ENCODE measurements at places on chromosomes 5 and 9.

DNA sequence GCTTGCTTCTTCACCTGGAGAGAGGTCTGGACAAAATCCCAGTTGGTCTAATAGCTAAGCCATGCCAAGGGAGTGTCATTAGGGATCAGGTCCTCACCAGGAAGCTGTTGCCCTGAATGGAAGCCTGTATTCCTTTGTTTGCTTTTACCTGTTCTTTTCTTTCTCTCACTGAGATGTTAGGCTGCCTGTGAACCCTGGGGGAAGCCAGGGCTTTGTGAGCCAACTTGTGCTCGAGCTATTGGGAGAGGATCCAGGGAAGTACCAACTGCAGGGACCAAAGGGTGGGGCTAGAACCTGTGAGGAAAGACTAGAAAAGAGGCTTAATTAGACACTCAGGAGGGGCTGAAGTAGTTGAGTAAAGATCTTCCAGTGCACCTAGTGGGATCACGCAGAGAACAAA is 451.2 kb upstream of the TLE4 start:
- DNase-seq: no peak

- DNase-seq: no peak
These were observed 4.5 kb downstream of the ZNF608 start for GRCh38 chr5:124741711-124742496.

GRCh38 chr9:20980832-20981455 is 50.5 kb downstream of the HACD4 start:
- no peak for DNase-seq

- no peak for DNase-seq
These were observed 550.8 kb downstream of the CDH9 start for GRCh38 chr5:26487553-26487952.

DNA sequence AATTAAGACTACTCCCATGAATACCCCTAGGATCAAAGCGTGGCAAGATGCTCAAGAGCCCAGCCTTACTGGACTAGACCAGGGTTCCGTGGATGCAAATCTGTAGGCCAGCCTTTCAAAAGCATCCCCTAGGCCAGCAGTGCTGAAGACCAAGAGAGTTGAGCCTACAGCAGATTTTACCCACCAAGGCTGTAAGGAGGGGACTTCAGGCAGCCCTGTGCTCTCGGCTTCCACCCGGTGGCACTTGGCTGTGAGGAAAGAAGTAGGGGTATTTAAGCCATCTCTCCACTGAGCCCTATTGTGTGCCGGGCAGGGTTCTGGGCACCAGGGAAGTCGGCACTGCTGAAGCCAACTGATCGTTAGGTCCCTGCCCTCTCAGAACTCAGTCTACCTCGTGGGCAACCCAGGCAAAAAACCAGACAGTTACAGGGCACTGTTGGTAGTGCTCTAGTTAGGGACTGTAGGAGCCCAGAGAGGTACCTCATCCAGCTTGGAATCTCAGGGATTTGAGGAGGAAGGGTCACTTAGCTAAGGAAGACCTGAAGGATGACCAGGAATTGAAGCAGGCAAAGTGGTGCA is 25.5 kb downstream of the TCF7 start:
- DNase-seq: no peak

- DNase-seq: no peak
These were observed 23.2 kb upstream of the TMEM250 start for GRCh38 chr9:136141682-136142413.

DNA sequence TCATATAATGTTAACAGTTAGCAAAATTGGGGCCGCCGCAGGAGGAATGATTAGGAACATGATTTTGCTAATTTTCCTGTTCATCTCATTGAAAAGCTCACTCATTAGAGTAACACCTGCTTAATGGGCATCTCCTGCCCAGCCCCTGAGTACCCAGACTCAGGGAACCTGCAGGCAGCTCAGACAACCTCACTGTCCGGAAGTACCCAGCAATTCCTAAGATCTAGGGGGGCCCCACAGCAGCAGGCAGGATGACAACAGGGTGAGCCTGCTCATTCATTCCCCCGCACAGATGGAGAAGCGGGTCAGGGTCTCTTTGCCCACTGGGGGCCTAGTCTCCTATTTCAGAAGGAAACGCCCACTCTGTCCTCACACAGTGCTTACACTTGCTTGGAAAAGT is 12.6 kb downstream of the FAM78A start:
- no peak for DNase-seq

- DNase-seq: no peak
These were observed 289.5 kb upstream of the IL12B start for GRCh38 chr5:159619826-159620225.

DNA sequence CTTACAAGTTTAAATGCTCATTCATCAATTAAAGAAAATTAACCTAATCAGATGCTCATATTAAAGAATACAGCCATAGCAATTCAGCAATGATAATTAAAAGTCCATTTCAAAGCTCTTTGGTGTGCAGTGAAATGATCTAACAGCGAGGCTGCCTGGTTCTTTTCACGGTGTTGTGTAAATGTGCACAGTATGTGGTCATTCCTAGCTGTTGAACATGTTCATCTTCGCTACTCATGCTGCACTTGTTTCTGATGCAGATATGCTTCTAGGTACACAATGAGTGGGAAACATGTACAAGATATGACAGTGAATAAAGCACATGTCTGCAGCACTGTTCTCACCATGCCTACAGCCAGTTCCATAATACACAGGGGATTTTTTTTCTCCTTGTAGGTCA is 163.5 kb downstream of the NR2F1-AS1 start:
- DNase-seq: no peak

- no peak for DNase-seq
These were observed 105.5 kb upstream of the SPATA31C2 start for GRCh38 chr9:88243736-88244135.

DNA sequence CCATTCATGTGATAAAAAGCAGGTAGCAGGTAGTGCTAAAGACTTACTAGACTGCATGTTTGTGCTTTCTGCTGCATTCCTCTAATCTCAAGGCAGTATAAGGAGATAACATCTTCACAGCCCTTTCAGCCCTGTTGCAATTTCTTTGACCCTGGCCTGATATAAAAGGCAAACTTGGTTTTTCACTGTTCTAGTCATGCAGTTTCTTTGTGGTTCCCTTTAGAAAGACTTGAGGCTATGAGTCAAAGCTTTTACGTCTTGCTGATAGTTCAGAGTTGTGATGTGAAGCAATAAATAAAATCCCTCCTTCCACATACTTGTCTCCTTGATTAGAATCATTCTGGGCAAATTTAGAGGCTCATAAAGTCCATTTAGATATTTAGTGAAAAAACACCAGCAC is 88.6 kb upstream of the CDKN2B start:
- DNase-seq: no peak

DNA sequence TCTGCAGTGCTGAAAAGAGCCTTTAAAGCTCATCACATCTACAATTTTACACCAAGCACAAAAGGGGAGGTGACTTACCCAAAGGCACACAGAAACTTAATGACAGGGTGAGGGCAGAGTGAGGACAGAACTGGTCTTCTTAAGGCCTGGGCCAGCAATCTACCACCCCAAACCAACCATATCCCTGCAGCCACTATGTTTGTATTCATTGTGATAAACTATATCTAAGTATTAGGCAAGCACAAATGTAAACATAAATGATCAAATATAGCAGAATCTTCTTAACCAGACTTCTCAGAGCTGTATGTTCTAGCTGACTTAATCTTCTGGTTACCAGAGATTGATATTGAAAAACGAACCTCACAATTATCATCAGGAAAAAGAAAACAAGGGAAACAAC is 47.9 kb upstream of the RNF38 start:
- DNase-seq: no peak

DNA sequence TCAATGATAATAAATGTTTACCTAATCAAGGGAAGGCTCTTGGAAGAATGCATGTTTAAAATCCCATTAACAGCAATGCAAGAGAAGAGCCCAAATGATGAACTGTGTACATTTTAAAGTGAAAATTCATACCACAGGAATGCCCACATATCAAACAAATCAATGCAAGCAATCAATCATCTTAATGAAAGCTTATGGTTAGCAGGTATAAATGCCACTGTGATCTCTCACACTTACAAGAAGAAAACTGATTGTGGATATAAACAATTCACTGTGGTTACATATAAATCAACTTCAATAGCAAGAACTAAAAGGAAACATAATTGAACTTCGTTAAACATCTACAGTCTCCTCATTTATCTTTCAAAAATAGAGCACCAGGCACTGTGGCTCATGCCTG is 161.0 kb upstream of the RORB start:
- no peak for DNase-seq

DNA sequence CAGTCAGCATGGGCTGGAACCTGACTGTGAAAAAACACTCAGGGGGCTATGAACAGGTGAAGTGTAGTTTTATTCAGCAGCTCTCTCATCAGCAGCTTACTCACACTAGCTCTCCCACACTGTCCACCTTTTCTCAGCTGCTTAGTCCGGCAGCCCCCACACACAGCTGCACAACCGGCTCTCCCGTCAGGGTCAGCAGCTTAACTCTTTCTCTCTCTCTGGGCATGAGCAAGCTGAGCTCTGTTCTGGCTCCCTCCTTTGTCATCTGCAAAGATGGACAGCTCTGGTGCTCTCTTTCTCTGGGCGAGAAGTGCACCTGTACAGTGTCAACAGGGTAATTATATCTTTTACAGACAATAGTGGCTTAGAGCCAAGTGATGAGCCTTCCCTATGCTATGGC is 8.2 kb downstream of the DMAC1 start:
- no peak for DNase-seq

- DNase-seq: no peak
These were observed 96.8 kb downstream of the PHF2 start for GRCh38 chr9:93673021-93673838.

- DNase-seq: no peak
These were observed 541.4 kb downstream of the PRELID2 start for GRCh38 chr5:145293716-145294115.

DNA sequence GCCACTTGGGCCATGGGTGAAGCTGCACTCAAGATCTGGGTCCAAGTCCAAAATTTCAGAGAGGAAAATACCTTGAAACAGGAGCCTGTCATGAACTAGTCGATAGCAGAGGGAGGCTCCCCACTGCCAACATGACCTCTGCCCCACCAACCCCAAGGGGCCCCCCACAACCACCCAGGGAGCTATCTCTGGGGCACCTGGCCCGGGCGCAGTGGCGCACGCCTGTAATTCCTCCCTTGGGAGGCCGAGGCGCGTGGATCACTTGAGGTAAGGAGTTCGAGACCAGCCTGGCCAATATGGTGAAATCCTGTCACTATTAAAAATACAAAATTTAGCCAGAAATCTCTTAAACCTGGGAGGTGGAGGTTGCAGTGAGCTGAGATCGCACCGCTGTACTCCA is 20.1 kb upstream of the HMCN2 start:
- DNase-seq: no peak

DNA sequence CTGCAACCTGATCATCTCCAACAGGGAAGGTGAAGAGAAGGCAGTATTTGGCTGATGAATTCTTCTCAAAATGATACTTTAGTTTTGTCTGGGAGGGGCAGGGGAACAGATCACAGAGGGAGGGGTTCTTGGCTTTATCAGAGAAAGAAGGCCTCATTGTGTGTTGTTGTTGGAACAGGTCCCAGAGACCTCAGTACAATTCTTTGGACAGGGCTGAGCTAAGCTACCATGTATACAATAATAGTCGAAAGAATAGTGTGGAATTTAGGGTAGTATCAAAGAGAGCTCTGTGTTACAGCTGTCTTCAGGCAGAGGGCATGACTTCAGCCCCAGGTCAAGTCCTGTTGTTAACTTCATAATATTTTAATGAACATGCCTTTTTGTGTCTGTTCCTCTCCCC is 39.9 kb downstream of the ARHGAP26 start:
- no peak for DNase-seq

DNA sequence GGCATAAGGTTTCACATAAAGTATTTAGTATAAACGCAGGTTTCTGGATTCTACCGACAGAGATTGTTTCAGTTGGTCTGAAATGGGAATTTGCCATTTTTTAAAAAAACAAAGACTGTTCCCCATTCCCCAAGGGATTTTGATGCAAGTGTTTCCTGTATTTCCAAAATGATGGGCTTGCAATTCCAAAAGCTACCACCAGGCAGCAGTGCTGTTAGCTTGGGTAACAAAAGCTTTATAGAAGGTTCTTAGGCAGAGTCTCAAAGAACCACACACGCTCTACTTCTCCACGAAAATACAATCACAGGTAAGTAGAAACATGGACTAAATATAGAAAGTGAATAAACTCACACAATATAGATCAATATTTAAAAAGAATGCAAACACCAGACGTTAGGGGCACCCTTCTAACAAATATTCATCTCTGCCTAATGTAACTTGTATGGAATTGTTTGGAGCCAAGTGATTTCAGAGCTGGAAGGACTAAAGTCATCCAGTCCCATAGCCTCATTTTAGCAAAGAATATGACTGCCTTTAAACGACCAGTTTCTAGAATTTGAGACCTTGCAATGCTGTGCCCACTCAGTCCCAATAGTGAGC is 154.3 kb downstream of the SPOCK1 start:
- DNase-seq: peak; percentile 73

- no peak for DNase-seq
These were observed 75.5 kb downstream of the UNC13B start for GRCh38 chr9:35237311-35237710.

DNA sequence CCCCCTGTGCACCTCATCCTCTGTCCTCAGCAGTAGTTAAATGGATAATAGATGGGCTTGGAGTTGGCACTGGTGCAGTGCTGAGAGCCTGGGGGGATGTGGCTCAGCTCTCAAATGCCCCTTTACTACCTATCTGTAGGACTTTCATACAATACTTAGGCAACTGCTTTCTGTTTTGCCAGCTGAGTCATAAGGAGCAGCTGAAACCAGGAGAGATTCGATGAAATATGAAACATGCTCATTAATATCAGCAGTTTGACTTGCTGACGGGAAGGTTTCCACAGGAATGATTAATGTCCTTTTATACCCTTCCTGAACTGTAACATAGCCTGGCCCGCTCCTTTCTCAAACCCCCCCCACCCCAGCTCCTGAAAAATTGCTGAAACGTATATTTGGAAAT is 142.6 kb downstream of the SAXO1 start:
- no peak for DNase-seq

DNA sequence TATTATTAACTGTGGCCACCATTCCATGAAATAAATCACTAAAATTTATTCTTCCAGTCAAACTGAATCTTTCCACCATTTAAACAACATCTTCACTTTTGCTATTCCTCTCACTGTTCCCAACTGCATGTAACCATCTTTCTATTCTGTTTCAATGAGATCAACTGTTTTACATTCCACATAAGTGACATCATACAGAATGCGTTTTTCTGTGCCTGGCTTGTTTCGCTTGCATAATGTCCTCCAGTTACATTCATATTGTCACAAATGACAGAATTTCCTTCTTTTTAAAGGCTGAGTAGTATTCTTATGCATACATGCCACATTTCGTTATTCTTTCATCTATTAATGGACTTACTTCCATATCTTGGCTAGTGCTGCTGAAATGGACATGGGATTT is 738.2 kb downstream of the SEMA5A start:
- no peak for DNase-seq

- no peak for DNase-seq
These were observed 103.2 kb downstream of the ENTREP1 start for GRCh38 chr9:69428017-69428785.

- DNase-seq: no peak
These were observed 615.0 kb downstream of the HINT1 start for GRCh38 chr5:130549884-130550561.

- no peak for DNase-seq
These were observed 251.7 kb downstream of the PIK3R1 start for GRCh38 chr5:68467208-68467607.

GRCh38 chr5:62343428-62343827 is 37.4 kb downstream of the KIF2A start:
- DNase-seq: no peak

GRCh38 chr5:150746-151145 is 40.5 kb upstream of the LRRC14B start:
- DNase-seq: no peak

GRCh38 chr9:73116031-73116430 is 35.6 kb upstream of the ANXA1 start:
- no peak for DNase-seq

Data from caudate nucleus (tissue), 63 donors.